IMR-90 (cell line): ENCODE measurements at places on chromosomes 3 and 15. TPM values are rescaled to one million over a fixed set of nuclear protein-coding genes. Genes with fewer than 3 reads are reported as not detected.

RAF1 gene
- 128 and 151 TPM in 2 replicates for total RNA-seq

ZNF620 gene
- 0.72 and 0.83 TPM in 2 replicates for total RNA-seq

UTS2B gene
- 0.72 and 0.83 TPM in 2 replicates for total RNA-seq

GRCh38 chr3:148975248-148975647 lies 16.1 kb upstream of the GYG1 start:
- DNase-seq = no peak

FGF12 gene
- not detected in 2 replicates for total RNA-seq

GRCh38 chr15:88016406-88016805 lies 240.1 kb downstream of the NTRK3 start:
- no peak for DNase-seq

LRRN1 gene
- total RNA-seq = under 0.01 and 0.18 TPM in 2 replicates
